ENCODE measurements at places on chromosomes 5 and 9.
A peak's percentile ranks its signal among the peaks of the same experiment; 100 is the strongest.

DNA sequence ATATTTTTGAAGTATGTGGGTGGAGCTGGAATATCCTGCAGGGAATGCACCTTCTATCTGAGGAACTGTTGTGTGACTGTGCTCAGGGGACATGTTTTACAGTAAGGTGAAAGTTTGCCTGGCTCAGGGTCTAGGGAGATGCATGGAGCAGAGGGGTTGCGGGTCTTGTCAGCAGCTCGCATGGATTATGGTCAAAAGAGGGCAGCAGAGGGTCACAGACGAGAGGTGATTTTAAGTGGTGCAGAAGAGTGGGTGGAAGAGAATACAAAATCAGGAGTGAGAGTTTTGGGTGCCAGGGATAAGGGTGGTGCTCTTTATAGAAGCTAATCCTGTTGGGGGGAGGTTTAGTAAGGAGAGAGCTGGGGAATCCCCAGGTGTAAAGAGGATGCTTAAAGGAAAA is 53.5 kb upstream of the GRIN3A start:
- peak; percentile 76 for DNase-seq

DNA sequence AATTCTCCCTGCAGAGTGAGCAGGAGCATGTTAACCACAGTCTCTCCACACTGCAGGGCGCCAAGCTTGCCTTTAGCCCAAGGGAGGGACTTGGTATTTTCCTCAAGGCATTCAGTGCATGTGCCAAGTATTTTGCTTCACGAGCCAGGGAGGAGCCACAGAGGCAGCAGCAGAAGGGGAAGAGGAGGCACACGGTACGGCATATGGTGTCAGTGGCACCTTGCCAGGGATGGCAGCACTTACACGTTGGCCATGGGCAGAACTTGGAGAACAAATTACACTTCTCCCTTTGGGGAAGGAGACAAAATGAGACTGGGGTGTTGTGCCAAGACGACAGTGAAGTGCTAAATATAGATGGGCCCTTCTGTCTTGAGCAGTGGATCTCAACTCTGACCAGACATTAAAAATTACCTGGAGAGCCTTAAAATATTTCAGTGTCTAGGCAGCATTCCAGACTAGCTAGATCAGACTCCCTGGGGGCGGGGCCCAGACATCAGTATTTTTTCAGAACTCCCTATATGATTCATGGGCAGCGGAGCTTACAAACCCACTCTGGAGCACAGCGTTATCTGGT is 155.8 kb downstream of the DRD1 start:
- DNase-seq: no peak

DNA sequence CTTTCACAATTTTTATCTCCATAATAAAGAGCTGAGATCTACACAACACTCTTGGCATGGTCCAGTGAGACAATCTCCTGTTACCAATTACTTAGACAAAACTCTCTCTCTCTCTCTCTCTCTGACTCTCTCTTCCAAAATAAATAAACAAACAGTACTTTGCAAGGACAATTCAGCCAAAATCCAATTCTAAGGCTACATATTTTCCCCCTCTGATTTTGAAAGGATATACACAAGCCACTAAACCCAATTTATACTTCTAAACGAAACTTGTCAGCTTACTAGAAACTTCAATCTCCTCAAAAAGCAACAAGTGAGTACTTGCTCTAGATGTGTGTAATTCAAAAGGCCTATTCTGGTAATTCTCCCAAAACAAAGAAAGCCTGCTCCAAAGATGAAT is 26.3 kb upstream of the TNPO1 start:
- DNase-seq: no peak

DNA sequence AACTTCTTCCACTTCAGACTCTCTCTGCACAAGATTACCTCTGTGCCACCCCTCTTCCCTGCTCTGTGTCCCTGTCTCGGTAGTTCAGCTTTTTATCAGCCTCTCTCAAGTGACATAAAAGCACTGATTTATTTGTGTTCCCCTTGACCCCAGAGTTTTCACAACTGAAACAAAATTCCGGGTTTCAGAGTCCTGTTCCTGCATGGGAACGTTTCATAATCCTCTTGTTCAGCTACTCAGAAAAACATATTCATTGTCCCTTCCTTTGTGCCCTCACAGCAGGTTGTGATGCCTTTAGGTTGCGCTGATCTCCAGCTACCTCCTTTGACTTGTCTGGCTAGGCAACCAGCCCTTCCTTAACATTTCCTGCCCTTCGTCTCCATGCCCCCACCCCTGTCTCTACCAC is 13.7 kb upstream of the ITGA1 start:
- DNase-seq: no peak

DNA sequence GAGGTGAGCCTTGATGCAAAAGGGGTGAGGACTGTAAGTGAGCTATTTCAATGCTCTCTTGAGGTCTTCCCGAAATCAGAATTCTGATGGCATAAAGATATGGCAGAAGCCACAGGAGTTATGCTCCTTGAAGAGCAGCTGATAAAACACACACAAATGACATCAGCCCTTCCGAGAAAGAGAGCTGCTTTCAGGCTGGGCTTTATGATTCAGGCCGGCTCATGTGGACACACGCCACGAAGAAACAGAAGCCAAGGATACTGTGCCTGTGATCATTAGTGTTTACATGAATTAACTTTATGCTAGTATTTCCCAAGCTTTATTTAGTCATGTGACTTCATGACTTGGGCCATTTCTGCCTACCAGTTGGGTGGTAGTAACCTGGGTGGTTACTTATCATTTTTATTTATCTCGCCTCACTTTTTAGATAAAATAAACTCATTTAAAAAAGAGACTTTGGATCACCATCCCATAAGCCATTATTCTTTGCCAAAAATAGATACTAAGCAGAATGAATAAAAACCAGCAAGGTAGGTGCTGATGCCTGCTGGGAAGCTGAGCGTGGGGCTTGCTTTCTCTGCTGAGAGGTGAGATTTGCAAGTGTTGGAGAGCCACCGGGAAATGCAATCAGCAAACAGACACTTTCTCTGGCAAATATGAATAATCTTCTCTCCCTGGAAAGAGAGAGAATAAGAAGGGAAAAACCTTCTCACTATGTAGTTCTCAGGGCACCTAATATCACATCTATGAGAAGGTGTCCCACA is 73.0 kb upstream of the SLC25A51 start:
- DNase-seq: no peak

- DNase-seq: no peak
Measured at GRCh38 chr9:28847331-28847730, 1274.0 kb upstream of the C9orf72 start.

GRCh38 chr5:169027501-169028061 is 273.4 kb downstream of the SLIT3 start:
- peak; percentile 96 for DNase-seq

DNA sequence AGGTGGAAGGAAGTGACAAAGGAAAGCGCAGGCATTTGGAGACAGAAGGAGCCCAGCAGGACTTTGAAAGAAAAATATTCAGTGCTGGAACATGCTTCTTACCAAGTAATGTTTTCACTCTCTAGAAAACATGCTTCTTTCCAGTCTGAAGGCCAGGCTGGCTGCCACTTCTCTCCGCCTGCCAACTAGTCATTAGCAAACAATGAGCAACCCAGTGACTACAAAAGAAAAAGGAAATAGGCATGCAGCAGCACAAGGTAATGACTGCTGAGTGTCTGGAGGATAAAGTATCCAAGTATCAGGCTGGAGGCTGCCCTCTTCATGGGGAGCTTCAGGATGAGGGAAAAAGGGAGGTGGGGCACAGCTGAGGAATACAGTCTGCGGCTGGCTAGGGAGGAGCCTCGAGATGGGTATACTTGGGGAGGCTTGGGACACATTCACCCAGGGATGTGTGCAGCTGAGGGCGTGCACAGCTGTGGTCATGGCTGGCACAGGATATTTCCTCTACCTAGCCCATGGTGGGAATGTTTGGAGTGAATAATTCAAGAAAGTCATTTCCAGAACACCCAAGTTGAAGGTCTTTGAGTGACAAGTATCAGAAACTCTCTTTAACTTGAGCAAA is 161.5 kb upstream of the KIF2A start:
- DNase-seq: no peak

DNA sequence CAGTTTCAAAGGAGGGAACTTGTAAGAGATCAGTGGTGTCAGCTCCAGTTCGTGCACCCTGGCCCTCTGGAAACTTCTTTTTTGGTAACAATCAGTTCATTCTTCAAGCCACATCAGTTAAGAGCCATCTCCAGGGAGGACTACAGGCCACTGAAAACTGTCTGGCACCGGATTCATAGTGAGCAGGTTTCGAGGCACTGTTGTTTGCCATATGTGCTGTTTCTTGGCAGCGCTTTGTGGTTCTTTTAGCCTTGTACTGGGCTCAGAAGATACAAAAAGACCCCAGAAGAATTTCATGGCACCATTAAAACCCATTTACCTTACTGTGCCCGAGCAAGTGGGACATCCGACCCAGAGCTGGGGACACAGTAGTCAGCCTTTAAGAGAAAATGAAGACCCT is 68.5 kb downstream of the OTULIN start:
- no peak for DNase-seq

GRCh38 chr9:133702798-133703590 is 35.2 kb downstream of the SARDH start:
- no peak for DNase-seq

DNA sequence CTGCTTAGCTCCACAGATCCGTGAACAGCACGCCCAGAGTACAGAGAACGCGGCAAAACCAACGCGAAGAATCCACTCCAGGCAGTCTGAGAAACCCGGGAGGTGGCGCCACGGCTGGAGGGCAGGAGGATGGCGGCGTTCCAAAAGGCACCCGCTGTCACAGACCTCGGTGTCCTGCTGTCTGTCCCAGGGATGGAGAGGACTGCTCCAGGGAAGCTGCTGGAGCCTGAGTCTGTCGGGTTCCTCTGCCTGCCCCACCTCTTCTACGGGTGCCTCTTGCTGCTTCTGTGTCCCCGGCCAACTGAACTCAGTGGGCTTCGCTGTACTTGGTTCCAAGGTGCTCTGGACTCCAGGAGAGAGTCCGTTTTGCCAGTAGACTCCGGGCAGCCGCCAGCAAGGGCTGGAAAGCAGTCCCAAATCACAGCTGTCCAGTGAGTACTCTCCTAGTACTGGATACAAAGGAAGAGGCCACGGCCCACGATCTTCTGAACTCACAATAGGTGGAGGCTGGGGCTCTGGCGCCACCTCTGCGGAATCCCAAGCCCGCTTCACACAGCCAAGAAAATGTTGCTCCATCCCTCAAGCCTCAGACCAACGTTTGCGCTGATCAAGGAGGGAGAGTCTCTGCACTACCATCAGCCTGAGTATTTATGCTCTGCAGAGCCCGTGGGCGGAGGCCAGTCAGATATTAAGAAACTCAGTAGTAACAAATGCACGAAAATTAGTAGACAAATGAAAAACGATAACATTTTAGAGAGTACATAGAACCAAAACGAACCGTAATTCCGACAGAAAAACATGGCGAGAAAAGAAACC is 440 bp downstream of the ANXA2R start:
- peak; percentile 37 for DNase-seq

- DNase-seq: no peak
Measured at GRCh38 chr9:112198646-112199045, 23.5 kb upstream of the SUSD1 start.

DNA sequence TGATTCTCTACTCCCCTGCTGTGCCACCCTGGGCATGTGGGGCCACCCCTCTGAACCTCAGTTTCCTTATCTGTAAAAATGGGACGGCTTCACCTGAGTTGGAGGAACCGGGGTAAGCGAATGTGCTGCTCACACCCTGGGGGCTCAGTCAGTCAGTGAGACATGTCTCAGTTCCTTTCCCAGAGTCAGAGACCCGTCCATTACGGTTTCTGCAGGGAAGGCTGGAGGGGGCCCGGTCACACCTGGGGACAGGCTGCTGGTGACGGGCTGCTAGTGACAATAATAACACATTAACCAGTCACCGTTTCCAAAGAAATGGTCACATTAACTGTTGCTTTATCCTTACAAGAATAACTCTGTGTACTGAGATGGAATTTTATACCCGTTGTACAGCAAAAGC is 282.4 kb downstream of the NSG2 start:
- no peak for DNase-seq

- DNase-seq: no peak
Measured at GRCh38 chr5:83029912-83030311, 47.3 kb downstream of the TMEM167A start.

- DNase-seq: no peak
Measured at GRCh38 chr9:14554886-14555285, 138.3 kb downstream of the ZDHHC21 start.

DNA sequence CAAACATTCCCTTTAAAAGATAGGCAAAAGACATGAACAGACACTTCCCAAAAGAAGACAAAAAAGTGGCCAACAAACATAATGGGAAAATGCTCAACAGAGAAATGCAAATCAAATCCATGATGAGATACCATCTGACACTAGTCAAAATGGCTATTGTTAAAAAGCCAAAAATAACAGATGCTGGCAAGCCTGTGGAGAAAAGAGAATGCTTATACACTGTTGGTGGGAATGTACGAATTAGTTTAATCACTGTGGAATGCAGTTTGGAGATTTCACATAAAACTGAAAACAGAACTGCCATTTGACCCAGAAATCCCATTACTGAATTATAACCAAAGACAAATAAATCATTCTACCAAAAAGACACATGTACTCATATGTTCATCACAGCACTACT is 58.3 kb upstream of the WDR41 start:
- DNase-seq: no peak

GRCh38 chr9:38134611-38135237 is 65.7 kb upstream of the SHB start:
- DNase-seq: no peak

DNA sequence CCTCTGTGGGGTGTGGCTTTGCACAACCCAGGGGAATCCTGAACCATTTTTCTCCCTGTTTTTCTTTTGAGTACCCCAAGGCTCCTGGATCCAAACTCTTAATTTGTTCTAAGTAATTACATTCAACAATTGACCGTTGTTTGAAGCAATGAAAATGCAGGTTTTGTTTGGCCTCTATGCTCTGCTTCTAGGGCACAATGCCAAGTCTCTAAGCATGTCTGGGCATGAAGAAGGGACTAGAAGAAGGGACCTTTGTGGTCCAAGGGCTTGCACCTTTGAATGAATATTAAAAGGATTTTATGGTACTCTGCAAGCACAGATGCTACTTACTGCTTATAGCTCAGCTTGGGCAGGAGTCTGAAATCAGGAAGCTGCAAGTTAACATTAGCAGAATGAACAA is 6.6 kb upstream of the ENC1 start:
- no peak for DNase-seq

GRCh38 chr5:97929383-97929782 is 746.3 kb upstream of the RIOK2 start:
- DNase-seq: no peak

DNA sequence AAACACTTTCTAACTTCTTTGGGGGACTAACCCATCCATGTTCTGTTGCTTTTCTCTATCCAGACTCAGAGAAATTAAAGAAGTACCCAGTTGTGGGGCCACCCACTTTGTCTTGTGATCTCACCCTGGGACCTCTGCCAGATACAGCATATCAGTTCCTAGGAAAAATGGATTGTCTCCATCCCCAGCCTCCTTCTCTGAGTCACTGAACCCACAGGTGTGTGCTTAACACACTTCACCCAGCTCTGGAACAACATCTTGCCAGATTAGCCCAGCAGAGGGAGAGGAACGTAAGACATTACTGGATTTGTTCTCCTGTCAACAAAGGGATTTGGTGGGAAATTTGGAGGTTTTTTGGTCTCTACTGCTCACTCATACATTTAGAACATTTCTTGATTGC is 19.2 kb downstream of the FAM240B start:
- DNase-seq: no peak

Data from NCI-H82 (cell line).